Daoy (cell line): ENCODE measurements at places on chromosomes 1 and 21. TPM values are rescaled to one million over a fixed set of nuclear protein-coding genes. Genes with fewer than 3 reads are reported as not detected.
A peak's percentile ranks its signal among the peaks of the same experiment; 100 is the strongest.

Gene ECE1
- total RNA-seq: 59.8 and 69.8 TPM in 2 replicates

Gene TIE1
- 37.1 and 50.3 TPM in 2 replicates for total RNA-seq

Gene LMX1A
- total RNA-seq: not detected in 2 replicates

Gene SSBP3
- total RNA-seq: 20.8 and 21.2 TPM in 2 replicates

Gene VCAM1
- 58.1 and 81.5 TPM in 2 replicates for total RNA-seq

Gene IGSF3
- total RNA-seq: 22.4 and 24.6 TPM in 2 replicates

Gene FCAMR
- not detected in 2 replicates for total RNA-seq

Gene EXTL2
- total RNA-seq: 26.3 and 29.3 TPM in 2 replicates

Gene TNFSF4
- 2.7 and 4.5 TPM in 2 replicates for total RNA-seq

Gene S100A2
- 86.8 and 88.6 TPM in 2 replicates for total RNA-seq

GRCh38 chr1:152907686-152908601, at the start of gene IVL:
Gene IVL (plus strand): TSS chr1:152908546. CDS start chr1:152909798, 1,252 bp downstream.
- peak; percentile 42 for DNase-seq

DNA sequence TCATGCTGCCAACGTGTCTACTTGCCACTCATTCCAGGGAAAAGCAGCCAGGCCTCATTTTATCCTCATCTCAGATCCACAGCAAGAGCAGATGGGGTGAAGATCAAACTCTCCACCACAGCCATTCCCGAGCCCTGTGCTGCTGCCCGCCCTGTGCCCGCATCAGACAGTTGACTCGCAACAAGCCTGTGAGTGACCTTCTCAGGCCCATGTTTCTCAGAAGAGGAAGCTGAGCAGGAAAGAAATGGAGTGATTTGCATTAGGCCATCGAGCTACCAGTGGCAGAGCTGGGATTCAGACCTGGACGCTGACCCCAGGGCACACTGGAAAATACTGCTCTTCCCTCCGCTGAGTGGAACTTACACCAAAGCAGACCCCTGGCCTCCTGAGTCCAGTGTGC, 1.2 kb downstream of the CNR2 start:
- DNase-seq: no peak

DNA sequence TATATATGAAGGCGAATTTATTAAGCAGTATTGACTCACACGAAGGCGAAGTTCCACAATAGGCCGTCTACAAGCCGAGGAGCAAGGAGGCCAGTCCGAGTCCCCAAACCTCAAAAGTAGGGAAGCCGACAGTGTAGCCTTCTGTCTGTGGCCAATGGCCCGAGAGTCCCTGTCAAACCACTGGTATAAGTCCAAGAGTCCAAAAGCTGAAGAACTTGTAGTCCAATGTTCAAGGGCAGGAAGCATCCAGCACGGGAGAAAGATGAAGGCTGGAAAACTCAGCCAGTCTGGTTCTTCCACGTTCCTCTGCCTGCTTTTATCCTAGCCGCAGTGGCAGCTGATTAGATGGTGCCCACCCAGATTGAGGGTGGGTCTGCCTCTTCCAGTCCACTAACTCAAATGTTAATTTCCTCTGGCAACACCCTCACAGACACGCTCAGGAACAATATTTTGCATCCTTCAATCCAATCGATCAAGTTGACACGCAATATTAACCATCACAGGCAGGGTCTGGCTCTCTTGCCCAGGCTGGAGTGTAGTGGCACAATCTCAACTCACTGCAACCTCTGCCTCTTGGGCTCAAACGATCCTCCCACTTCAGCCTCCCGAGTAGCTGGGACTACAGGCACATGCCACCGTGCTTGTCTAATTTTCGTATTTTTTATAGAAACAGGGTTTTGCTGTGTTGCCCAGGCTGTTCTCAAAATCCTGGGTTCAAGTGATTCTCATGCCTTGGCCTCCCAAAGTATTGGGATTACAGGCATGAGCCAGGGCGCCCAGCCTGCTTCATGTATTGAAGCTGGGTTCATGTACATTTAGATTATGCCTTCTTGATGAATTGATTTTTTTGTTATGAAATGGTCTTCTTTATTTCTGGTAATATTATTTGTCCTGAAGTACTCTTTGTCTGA, 85.3 kb downstream of the DHRS3 start:
- no peak for DNase-seq

GRCh38 chr1:201659572-201659971, 120.6 kb downstream of the NAV1 start:
- DNase-seq: no peak

DNA sequence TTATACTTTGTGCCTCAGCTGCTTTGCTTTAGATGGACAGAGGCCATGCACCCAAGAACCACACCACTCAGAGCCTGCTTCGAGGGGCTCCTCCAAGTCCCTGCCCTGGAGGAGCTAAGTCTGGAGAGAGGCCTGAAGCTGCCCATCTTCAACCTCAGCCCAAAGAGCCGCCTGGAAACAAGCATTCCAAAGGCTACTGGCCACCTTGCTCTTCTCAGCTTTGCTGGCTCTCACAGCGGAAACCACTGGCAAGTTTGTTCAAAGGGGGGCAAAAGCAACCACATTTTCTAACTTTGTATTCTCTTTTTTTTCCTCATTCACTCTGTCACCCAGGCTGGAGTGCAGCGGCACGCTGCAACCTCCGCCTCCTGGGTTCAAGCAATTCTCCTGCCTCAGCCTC, 23.2 kb downstream of the VPS26C start:
- no peak for DNase-seq

DNA sequence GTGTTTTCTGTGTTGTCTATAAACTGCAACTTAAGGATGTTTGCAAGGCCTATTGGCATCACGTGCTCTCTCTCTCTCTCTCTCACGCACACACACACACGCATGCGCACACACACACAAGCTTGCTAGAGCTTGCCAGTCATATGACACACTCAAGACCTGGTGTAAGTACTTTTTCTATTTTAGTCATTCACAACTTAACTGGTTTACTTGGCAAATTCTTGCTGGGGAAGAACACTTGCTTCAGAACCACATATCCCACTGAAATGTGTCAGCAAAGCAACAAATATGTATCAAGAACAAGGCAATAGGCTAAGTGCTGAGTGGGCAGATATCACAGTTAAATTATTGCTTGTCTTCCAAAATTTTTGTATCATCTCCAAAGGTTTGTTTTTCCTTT, 107.8 kb downstream of the DISC1 start:
- DNase-seq: no peak

GRCh38 chr21:41161428-41161827, 6.5 kb upstream of the BACE2 start:
- no peak for DNase-seq

DNA sequence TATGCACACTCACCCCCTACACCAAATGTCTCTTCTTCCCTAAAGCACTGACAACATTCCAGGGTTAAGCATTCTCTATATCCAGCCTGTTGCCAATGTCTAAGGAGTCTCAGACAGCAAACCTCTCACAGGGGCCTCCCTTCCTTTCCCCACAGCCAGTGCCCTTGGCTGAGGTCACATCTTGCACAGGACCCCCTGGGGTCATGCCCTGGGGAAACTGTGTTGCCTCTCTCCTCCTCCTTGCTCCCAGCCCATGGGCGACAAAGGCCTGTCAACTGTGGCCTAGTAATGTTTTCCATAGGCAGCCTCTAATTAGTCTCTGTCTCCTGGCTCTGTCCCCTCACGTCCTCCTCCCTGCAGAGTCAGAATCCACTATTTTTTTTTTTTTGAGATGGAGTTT, 54.6 kb downstream of the NENF start:
- no peak for DNase-seq

DNA sequence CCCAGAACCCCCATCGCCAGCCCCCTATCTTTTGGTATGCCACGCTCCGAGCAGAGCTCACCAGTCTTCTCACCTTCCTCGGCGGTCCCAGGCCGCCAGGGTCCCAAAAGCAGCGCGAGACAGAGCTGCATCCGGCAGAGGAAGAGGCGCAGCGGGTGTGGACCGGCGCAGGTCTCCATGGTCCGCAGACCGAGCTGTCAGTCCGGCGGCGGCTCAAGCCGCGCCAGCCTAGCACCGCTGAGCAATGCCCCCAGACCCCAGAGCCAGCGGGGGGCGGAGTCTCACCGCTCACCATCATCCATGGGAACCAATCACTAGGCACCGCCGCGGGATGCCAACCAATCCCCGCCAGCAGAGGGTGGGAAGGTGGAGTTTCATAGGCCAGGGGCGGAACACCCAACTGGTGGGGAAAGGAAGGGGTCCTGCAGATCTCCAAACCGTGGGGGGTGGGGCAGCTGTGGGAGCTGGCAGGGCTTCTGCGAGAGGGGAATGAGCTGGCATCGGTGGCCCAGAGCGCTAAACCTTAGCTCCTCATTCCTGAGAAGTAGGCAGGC, at the start of gene EPHA10:
TSS of gene EPHA10 (minus strand) at position 233 of the 554 bp plus-strand sequence. CDS start at position 179, 54 bp downstream.
- DNase-seq: peak; percentile 28

- peak; percentile 40 for DNase-seq
These were observed 12.1 kb downstream of the IRF2BP2 start for GRCh38 chr1:234597894-234598293.

DNA sequence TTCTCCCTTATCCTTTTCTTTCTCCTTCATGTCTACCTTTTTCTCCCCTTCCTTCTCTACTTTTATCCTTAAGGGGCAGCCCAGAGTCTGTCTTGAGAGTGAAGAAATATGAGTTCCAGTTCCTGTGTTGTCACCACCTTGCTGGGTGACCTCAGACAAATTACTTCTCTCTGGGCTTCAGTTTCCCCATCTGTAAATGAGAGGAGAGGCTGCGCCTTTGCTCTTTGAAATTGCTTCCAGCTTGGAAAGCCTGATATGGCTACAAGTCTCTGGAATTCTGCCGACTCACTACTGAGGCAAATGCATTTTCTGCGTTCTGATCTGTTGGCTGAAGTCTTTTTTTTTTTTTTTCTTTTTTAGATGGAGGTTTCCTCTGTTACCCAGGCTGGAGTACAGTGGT, 119.2 kb downstream of the SYF2 start:
- no peak for DNase-seq

- no peak for DNase-seq
These were observed 11.2 kb upstream of the HMGCS2 start for GRCh38 chr1:119779869-119780356.

DNA sequence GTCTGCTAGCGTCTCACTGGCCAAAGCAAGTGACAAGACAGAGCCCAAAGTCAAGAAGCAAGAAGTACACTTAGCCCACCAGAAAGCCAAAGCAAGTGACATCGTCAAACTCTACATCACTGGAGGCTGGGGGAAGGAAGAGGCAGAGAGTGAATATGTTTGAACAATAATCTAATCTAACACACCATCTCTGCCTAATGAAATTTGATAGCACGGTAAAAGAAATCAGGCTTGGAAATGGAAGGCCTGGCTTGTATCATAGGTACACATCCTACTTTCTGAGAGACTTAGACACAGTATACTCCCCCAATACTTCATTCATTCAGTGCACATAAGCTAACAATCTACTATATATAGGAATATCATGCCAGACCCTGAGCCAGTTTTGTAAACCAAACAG, 26.3 kb downstream of the TRABD2B start:
- DNase-seq: no peak

- no peak for DNase-seq
These were observed 100.6 kb downstream of the KCND3 start for GRCh38 chr1:111888740-111889376.

- DNase-seq: peak; percentile 87
These were observed 283.1 kb downstream of the GRIK1 start for GRCh38 chr21:29656504-29657239.

GRCh38 chr1:151621351-151621750, 9.5 kb downstream of the SNX27 start:
- DNase-seq: no peak

- DNase-seq: no peak
These were observed 21.8 kb downstream of the LRRC3 start for GRCh38 chr21:44477131-44477530.

DNA sequence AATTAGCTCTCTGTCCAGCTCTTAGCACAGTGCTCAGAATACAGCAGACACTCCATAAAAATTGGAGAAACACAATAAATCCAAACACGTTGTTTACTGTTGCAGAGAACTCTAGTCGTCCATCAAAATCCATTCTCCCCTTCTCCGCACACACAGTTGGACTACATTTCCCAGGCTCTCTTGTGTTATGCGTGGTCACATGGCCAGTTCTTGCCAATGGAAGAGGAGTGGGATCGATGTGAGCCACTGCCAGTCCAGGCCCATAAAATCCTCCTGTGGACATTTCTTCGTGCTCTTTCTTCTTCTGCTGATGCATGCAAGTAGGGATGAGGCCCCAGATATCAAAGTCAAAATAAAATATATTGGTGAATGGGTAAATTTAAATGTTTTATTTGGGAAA, 114.3 kb upstream of the FMN2 start:
- no peak for DNase-seq

GRCh38 chr1:183689762-183690204, 36.7 kb upstream of the APOBEC4 start:
- DNase-seq: no peak

- DNase-seq: no peak
These were observed 19.6 kb downstream of the BACH1 start for GRCh38 chr21:29318354-29318753.

- DNase-seq: no peak
These were observed 155.2 kb downstream of the PEX14 start for GRCh38 chr1:10629816-10630571.

- DNase-seq: no peak
These were observed 7.0 kb upstream of the VPS26C start for GRCh38 chr21:37273911-37274690.

DNA sequence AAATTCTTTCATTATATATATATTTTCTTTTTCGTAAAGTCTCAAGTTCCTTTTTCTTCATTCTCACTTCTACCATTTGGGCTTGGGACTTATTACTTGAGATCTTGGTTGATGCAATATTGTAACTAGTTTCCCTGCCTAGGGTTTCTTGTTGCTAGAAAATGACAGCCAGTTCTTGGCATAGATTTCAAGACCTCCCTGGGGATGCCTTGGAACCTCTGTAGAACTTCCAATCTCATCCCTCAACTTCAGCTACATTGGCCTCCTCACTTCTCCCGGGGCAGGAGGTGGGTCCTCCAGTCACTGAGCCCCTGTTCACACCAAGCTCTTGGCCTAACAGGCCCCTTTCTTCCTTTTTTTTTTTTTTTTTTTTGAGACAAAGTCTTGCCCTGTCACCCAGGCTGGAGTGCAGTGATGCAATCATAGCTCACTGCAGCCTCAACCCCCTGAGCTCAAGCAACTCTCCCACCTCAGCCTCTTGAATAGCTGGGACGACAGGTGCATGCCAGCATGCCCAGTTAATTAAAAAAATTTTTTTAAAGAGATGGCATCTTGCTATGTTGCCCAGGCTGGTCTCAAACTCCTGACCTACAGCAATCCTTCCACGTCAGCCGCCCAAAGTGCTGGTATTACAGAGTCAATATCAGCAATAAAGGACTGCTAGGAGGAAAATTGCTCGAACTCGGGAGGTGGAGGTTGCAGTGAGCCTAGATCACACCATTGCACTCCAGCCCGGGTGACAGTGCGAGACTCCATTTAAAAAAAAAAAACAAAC, 33.1 kb downstream of the MAP3K7CL start:
- DNase-seq: peak; percentile 19

- no peak for DNase-seq
These were observed 11.0 kb upstream of the PLA2G2C start for GRCh38 chr1:20197329-20197791.

- DNase-seq: no peak
These were observed 33.9 kb upstream of the PIGC start for GRCh38 chr1:172477741-172478140.

- DNase-seq: peak; percentile 77
These were observed 70.1 kb downstream of the SSBP3 start for GRCh38 chr1:54336116-54336515.
